ENCODE measurements at places on chromosomes 6 and 20.

GRCh38 chr6:157599191-157599590 lies 218.2 kb downstream of the ZDHHC14 start:
- DNase-seq, result no peak

DNA sequence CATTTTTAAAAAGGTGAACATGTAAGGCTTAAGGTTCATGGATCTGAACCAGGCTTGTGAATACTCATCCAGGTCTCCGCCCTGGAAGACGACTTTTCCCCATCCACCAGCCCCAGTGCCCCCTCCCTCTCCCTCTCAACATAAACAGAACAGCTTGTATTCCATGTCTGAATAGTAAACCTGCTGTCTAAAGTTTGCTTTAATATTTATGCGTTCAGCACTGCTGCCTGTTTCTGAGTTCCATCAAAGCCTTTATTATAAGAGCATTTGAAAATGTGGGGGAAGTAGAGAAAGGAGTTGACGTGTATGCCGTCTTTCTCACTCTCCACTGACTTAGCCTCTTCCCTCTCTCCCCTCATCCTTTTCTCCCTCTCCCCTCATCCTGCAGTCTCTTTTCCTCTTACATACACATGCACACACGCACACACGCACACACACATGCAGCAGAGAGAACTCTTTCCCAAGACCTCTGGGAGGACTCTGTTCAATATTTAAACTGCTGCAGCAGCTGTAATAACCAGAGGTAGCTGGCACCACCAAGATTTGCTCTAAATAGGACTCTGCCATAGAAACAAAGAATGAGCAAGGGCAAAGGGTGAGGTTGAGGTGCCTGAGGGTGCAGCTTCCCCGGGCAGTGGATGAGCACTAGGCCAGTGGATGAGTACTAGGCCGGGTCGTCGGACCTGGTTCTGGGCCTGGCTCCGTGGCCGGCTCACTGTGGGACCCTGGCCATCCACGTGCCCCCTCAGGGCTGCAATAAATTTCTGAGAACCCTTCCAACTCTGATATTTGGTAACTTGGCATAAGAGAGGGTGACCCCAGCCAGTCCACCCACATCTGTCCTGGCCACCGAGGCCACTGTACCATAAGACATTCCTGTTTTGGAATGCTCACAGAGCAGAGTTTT lies 35.4 kb upstream of the VSTM2L start:
- no peak for DNase-seq

GRCh38 chr6:118553132-118553531 lies 5.0 kb downstream of the PLN start:
- DNase-seq, result no peak

DNA sequence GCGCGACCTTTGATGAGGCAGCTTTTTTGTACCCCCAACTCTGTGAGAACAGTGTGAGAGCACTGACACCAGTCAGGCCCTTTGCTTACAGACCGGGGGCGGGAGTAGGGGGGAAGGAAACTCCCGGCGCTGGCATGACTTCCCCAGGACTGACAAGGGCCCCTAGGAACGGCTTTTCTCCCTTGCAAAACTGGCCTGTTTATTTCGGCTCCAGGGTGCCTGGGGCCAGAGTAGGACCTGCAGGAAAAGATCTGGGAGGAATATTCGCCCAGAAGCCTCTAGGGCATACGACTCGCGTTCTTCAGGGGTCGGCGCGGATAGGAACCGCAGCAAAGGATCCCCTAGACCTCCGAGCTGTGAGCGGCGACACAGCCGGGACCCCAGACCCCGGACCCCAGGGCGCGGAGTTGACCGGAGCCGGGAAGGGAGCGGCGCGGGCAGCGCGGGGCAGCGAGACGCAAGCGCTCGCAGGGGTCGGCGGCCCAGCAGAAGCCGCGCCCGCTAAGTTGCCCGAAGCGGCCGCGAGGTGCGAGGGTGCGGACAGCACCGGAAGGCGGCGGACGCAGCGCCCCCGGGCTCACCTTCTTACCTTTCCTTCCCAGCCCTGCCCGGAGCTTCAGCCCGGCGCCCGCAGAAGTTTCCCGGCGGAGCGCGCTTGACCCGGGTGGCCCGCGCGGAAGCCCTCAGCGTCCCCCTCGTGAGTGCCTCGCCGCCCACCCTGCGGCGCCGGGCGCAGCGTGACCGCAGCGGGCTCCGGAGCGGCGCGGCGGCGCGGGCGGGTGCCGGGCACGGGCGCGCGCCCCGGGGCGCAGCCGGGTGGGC lies at the start of gene POPDC3:
Gene POPDC3, minus strand, starts transcription at position 771 of the 822 bp plus-strand sequence. CDS start 18,105 bp downstream, outside the sequence.
- no peak for DNase-seq

DNA sequence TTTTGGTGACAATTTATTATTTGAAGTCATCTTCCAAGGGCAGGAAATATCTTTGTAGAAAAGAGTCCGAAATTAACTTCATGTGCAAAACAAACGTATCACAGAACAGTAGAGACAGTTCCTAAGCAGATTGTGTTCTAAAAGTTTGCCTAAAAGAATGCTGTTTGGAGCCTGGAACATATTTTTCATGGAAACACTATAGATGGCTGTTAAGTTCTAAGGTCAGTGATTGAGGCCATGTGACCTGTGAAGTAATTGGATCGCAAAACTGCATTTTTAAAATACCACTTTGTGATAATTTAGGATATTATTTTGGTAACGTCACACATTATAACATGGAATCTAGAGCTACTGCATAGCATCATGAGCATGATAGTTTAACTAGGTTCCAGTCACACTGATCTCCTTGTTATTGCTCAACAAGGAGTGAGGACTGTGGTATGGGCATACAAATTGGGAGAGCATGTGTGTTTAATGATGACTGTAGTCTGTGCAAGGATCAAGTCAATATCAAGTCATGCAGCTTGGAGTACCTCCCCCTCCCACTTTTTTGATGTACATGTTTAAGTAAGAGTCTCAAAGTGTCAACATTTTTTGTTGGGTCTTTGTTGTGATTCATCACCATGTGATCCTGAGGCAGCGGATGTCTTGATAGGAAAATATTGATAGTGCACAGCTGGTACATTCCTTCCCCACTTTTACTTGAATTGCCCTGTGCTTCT lies 609.3 kb upstream of the CITED2 start:
- no peak for DNase-seq

All from smooth muscle cell of the brain vasculature (primary cell).